Jurkat, Clone E6-1 (cell line): ENCODE measurements at places on chromosomes 3 and 15.

DNA sequence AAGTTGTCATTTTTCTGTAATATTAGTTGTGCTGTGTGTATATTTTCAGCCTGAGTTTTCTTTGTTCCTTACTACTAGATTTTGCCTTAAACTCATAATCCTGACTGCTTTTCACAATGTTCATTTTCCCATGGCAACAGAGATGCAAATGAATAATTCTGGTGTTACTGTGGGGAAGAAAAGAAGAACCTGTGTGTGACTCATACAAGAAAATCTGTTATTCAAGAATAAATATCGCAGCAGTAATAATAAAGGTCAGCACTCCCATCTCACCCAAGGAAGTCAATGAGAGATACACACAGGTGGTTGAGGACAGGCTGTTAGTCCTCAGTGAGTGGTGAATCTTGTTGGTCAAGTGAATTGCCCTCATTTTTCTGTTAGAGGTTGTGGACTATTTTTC is 656.6 kb upstream of the NAALADL2 start:
- no peak for DNase-seq

DNA sequence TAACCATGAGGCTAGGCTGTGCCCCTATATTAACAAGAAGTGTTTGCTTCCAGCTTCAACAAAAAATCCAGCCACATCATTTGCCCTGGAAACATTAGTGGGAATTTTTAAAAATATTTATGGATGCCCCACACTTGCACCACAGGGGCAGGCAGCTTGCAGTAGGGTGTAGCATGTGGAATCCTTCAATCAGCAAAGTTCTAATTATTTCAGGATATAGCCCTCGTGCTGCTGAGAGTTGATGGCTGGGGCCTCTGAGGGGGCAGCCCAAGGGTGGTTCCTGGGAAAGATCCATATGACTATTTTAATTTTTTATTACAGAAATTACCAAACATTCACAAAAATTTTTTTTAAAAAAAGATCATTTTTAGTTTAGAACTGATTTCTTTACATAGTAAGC is 35.1 kb upstream of the LMCD1 start:
- no peak for DNase-seq

- DNase-seq, result no peak
These were observed 428.8 kb upstream of the TPRG1 start for GRCh38 chr3:188742755-188743550.

DNA sequence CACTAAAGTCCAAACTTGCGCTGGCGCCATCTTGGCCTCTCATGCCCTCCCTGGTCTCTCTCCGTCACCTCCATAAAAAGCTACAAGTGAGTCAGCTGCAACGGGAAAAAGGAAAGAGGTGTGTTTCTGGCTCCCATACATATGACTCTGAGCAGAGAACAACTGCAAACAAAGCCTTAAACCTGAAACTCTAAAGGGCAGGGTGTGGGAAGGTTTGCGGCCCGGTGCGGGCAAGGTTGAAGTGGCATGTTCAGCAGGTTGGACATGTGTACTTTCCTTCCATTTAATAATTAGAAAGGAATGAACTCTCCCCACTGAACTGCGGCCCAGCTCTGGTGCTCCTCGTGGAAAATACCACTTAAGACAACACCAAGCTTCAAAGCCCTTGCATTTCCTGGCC is 59.0 kb upstream of the PPARG start:
- DNase-seq, result no peak

- DNase-seq, result no peak
These were observed 475 bp downstream of the EIF4E3 start for GRCh38 chr3:71724584-71725270.

- DNase-seq, result no peak
These were observed 84.7 kb downstream of the ADAMTS17 start for GRCh38 chr15:100256970-100257650.

GRCh38 chr15:91553196-91553854 is 300.2 kb upstream of the SLCO3A1 start:
- no peak for DNase-seq

GRCh38 chr3:23480329-23480714 is 277.2 kb downstream of the UBE2E2 start:
- no peak for DNase-seq

DNA sequence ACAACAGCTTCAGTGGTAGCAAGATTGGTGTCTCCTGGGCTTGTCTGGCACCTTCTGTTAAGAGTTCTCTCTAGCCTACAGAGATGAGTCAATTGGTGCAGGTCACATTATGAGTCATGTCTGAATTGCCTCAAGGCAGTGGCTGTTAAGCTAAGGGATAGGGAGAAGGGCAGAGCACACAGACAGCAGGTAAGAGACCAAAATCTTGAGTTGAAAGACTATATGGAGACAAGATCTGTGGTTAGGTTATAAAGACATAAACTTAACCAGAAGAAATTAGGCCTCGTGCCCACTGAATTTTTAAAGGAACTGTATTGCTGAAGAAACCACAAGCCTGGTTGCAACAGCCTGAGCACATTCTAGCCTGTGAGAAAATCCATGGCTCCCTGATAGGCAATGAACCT is 19.2 kb upstream of the KPNA1 start:
- DNase-seq, result no peak

GRCh38 chr3:43620831-43621655 is 768 bp downstream of the ANO10 start:
- no peak for DNase-seq

- no peak for DNase-seq
These were observed 62.0 kb upstream of the TRIM71 start for GRCh38 chr3:32755761-32756160.

- no peak for DNase-seq
These were observed 266.4 kb downstream of the PYDC2 start for GRCh38 chr3:191727338-191727737.

GRCh38 chr3:187013159-187013716 is 82.9 kb downstream of the ST6GAL1 start:
- no peak for DNase-seq

GRCh38 chr3:278300-279064 is 81.9 kb downstream of the CHL1 start:
- no peak for DNase-seq

GRCh38 chr15:48565560-48566482 is 79.7 kb downstream of the FBN1 start:
- no peak for DNase-seq

DNA sequence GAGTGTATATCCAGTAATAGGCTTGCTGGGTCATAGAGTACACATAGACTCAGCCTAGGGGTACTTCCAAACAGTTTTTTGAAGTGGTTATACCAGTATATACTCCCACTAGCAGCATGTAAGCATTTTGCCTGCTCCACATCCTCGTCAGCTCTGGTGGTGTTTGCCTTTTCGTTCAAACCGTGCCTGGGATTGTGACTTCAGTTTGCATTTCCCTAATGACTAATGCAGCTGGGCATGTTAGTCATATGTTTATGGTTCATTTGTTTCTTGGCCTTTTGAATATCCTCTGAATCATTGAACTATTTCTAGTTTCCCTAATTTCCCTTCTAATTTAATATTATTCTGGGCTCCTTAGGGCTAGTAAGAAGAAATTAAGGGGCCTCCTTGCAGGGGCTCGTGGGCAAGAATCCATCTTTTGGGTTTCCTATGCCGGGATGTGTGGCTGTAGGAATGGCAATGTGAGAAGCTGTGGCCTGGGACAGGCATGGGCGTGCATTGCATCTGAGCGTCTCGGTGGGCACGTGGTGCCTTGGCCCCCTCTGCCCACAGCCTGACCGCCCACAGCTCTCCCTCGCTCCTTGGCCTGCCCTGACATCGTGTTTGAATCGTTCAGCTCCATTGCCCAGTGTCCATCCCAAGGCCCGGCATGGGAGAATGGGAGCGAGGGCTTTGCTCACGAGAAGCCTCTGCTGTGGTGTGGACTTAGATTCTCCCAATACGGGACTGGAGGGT is 26.4 kb downstream of the FAH start:
- DNase-seq, result no peak

DNA sequence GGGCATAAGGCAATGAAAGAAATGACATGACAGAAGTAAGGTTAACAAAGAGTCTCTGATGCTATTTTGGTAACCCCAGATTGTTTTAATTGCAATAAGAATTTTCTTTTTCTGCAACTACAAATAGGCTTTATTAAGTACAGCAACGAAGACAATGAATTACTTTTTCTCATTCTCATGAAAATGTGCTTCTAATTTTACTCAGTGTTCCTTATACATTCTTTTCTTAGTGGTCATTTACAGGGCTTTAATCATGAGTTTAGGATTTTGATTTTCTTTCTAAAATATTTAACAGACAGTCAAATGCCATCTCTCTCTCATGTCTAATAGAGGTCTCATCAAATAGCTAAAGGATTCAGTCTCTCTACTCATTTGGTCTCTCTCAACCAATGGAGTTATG is 452.1 kb downstream of the RAP2B start:
- DNase-seq, result no peak

DNA sequence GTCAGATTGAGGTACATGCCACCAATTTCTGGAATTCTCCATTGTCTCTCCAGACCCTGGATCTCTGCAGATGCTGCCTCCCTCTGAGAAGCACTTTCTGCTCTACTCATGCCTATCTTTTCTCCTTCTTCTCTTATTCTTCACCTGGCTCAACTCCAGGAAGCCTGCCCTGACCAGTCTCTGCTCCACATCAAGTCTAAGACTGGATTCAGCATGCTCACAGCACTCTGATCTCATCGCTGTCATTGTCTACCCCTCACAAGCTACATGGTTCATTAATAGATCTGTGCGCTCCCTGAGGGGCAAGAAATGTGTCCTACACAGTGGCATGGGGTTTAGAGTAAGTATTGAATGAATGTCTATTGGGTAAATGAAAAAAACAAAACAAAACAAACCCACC is 38.7 kb downstream of the CCR4 start:
- DNase-seq, result no peak

- no peak for DNase-seq
These were observed 79.5 kb upstream of the UMPS start for GRCh38 chr3:124650798-124651197.

DNA sequence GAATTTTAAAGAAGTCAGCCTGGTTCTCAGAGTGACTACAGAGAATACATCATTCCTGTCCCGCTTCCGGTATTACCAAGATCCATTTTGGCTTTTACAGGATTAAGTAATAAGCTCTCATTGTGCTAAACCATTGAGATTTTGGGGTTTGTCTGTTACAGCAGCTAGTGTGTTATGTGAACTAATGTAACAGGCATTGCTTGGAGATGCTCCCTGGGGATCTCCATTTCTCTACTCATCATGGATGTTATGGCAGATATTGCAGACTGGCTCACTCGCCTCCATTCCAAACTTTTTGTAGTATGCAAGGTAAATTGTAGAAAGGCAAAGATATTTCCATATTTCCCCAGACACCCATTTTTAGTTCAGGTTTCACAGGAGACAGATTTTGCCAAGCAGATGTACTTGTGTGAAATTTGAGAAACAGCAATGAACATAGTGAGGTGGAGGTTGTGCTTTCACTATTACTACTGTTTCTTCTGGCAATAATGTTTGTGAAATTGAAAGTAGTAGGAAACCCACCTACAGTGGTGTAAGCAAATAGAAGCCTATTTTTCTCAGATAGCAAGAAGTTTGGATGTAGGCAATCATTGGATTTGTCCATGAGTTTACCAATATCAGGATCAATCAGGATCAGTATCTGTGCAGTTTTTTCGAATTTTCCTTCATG is 177.1 kb upstream of the GALNT15 start:
- no peak for DNase-seq

- no peak for DNase-seq
These were observed 19.3 kb upstream of the IREB2 start for GRCh38 chr15:78418686-78419085.

DNA sequence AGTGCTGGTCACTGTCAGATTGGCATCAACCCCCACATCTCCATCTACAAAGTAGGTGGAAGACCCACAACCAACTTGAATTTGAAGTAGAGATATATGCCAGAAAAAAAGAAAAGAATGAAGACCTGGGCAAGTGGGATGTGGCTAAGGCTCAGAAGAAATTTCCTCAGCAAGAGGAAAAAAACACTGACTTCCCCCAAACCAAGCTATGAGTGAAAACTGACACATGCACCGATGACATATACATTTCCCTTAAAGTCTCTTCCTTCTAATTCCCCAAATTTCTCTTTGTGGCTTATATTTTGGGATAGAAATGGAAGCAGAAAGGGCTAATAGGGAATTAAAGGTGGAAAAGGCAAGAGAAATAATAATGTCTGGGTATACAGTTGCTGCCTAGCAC is 59.0 kb downstream of the CYP19A1 start:
- DNase-seq, result no peak

- no peak for DNase-seq
These were observed 166.9 kb downstream of the DCLK3 start for GRCh38 chr3:36597422-36597821.

DNA sequence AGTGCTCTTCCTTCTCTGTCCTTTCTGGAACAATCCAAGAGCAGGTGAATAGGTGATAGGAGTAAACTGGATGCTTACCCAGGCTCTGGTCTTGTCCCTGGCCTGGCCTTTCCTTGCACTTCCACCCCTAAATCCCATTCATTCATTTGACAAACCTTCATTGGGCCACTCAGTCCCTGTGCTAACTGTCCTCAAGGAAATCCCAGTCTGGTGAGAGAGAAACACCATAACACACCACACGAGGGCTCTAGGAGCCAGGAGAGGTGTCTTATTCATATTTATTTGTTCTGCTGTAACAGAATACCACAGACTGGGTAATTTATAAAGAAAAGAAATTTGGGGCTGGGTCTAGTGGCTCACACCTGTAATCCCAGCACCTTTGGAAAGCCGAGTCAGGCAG is 22.8 kb downstream of the EFCC1 start:
- DNase-seq, result no peak

GRCh38 chr3:128435058-128435457 is 31.6 kb downstream of the DNAJB8 start:
- DNase-seq, result no peak

- no peak for DNase-seq
These were observed 274.3 kb downstream of the SUCLG2 start for GRCh38 chr3:67380118-67380517.

- no peak for DNase-seq
These were observed 6.9 kb downstream of the IQGAP1 start for GRCh38 chr15:90394748-90395442.

- no peak for DNase-seq
These were observed 7.4 kb downstream of the PTH1R start for GRCh38 chr3:46884929-46885328.

DNA sequence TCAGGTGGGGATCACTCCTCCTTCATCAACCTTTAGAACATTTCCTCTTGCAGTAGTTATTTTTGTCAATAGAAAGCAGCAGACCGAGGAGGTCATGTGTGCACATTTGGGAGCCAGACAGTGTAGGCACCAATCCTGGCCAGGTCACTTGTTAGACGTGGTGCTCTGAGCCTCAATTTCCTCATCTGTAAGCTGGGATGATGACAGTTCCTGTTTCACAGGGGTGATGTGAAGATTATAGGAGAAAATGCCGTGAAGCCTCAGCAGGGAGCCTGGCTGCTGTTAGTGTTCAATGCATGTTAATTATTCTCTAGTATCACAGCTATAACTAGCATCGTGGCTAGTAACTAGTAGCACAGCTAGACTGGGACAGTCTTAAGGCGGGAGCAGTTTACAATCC is 64.7 kb downstream of the ATP2B2 start:
- DNase-seq, result no peak

DNA sequence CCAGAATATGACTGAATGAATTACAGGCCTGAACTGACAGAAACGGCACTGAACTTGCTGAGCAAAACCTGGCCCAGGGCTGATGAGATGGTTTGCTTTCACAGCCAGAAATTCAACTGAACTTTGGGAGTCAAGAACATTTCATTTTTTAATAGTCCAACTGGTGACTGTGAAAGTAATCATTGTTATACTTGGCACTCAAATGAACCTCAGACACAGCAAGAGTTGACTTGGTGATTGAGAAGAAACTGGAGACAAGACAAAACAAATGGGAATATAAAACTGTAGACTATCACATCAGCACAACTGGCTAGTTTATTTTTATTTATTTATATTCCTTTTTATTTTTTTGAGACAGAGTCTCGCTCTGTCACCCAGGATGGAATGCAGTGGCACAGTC is 858.9 kb upstream of the CFAP20DC start:
- DNase-seq, result no peak
